ENCODE measurements at places on chromosomes 13 and 19.

- DNase-seq = no peak
Observed at GRCh38 chr19:38457202-38457601, 23.7 kb downstream of the RYR1 start.

DNA sequence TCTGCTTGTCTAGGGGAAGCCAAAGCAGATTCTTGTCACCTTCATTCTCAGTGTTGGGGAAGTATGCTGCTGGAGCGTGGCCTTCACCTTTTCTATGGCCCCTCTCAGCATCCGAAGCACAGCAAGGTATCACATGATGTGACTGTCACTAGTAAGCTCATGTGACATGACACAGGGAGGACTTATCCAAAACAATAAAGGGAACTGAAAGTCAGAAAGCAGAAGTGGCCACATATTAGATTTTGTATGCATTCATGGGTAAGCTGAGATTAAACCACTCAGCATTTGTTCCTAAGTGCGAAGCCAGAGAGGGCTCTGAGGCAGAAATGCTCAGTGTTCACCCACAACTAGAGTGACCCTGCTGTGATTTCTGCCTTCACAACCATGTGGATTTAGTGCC, 72.8 kb upstream of the PCDH8 start:
- DNase-seq = no peak

DNA sequence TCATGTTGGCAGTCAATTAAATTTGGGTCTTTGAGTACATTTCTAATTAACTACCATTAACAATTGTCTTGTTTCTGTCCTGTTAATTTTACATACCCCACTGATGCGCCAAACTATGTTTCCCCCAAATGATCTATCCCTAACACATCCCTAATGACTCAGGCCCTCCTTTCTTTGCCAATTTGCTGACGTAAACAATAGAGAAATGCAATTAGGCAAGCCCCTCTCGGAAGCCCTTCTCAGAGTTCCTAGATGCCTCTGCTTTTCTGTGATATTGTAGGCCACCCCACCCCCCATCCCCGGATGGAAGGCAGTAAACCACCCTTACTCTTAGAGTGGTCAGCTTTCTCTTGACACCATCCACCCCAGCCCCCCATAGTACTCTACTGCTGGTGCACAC, 74.2 kb downstream of the FLT1 start:
- DNase-seq = no peak

DNA sequence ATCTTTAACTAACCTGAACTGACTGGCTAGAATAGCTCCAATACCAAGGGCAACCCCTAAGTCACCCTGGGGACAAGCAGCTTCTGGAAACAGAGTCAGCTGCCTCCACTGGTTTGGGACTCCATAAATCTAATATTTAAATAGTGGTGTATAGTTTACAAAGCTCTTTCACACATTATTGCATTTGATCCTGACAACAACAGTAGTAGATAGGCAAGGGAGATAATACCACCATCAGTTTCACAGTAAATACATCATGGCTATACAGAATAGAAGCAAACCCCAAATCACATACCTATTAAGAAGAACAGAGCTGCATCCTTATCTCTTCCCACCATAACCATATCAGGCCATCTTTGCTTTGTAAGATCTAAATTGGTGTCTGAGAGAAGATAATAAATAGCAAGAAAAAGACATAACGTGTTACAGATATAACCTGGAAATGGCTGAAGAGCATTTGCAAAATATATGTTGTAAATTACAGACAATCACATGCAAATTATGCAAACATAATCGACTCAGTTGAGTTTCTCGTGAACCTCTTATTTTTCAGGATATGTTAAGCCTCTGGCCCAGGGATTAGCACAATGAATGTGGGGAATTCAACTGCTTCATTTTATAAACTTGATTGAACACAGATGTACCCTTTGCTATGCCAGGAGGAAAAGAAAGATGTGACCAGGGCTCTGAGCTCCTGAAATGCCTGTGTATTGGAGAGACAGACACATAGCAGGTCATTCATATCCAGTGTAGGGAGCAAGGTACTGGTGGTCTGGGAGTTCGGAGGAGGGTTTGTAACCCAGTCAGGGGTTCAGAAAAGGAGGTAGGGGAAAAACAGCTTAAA, 142.5 kb downstream of the SLC7A1 start:
- no peak for DNase-seq

- DNase-seq = no peak
Observed at GRCh38 chr13:87123987-87124784, 547.0 kb upstream of the SLITRK5 start.

DNA sequence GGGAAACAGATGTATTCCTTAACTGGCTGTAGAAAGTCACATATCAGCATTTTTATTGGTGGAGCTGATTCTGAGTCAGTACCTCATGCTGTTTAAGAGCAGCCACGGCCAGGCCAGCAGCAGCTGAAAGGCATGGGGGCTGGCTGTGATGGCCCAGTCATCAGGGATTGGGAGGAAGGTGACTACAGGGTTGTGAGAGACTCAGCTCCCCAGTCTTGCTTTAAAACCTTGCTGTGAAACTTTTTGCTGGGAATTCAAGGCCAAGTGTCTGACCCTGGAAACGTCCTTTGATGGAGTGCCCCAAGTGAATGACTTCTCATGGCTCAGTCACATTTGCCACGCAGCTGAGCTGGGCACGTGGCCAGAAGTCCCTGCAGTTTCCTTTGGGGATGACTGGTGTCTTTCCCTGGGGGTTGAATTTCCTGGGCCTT, 39.1 kb upstream of the RNF113B start:
- no peak for DNase-seq

GRCh38 chr13:102237230-102237629, 164.6 kb downstream of the FGF14 start:
- DNase-seq = no peak

GRCh38 chr13:32790731-32791130, 204.5 kb downstream of the PDS5B start:
- DNase-seq = no peak

DNA sequence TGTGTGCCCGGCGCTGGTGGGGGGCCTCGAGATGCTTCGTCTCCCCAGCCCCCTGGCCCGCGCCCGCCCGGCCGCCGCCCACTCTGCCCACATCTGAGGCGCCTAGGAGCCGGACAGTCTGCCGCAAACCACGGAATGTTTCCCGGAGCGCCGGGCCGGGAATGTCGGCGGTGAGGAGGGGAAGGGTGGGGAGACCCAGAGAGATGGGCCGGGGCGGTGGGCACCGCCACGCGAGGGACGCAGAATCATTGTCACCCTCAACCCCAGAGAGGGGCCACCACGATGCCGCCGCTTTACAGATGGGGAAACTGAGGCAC, 46.1 kb upstream of the NFIC start:
- DNase-seq = no peak

- no peak for DNase-seq
Observed at GRCh38 chr19:28296506-28296905, 916.4 kb downstream of the UQCRFS1 start.

DNA sequence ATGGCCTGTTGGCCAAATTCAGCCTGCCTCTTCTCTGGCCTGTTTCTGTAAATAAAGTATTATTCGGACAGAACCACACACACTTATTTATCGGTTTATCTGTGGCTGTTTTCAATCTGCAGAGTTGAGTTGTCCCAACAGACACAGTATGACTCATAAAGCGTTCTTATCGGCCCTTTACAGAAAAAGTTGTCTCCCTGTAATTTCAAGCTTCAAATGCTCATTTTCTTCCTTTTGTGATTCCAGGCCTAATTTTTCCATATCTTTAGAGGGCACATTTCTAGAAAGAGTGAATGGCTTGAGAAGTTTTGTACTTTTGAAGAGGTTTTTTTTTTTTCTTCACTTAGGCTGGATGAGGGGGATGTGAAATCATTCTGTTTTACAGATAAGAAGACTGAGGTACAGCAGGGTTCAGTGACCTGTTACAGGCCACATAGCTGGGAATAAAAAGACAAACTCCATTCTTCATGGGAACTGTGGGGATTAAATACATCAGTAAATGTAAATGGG, 440.9 kb downstream of the TSHZ3 start:
- no peak for DNase-seq

DNA sequence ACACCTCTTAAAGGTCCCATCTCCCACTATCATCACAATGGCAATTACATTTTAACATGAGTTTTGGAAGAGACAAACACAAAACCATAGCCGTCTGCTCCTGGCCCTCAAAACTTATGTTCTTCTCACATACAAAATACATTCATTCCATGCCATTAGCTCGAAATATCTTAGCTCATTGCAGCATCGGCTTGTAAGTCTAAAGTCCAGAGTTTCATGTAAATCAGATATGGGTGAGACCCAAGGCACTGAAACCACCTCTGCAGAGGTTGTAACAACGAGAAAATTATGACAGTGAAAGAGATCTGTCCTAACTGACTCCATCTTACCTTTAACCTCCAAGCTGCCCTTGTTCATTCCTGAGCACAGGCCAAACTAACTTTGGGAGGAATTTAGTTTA, 635.0 kb upstream of the SPRY2 start:
- DNase-seq = no peak

DNA sequence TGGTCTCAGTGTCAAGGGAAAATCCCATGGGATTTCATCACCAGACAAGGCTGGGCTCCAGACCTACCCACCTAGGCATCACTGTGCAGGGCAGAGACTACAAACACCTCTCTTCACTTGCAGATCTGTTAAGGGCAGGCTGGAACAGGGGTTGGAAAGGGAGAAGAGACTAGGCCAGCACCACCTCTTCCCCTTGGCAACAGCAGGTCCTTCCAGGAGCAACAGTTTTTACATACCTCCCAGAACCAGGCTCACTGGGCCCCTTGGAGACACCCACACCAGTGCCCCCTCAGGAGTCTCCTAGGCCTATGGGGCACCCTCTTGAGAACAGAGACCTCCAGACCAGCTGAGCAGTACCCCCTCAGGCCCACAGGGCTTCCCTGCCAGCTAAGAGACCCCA, 2.5 kb upstream of the UBE2M start:
- DNase-seq = no peak

DNA sequence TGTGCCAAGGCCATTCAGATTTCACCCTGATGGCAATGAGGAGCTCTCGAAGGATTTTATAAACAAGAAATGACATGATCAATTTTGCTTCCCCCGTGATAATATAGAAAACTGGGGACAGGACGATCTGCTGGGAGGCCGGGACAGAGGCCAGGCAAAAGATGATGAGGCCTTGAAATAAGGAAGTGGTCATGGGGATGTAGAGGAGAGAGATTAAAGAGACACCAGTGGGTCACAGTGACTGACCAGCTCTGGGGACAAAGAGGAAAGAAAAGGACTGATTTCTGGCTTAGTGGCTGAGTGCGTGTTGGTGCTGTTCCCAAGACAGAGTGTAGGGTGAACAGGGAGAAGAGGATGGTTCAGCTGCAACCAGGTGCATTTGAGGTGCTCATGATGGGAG, 68.7 kb upstream of the FLT1 start:
- DNase-seq = no peak

GRCh38 chr19:47542030-47542475, 27.2 kb upstream of the NAPA start:
- DNase-seq = no peak

DNA sequence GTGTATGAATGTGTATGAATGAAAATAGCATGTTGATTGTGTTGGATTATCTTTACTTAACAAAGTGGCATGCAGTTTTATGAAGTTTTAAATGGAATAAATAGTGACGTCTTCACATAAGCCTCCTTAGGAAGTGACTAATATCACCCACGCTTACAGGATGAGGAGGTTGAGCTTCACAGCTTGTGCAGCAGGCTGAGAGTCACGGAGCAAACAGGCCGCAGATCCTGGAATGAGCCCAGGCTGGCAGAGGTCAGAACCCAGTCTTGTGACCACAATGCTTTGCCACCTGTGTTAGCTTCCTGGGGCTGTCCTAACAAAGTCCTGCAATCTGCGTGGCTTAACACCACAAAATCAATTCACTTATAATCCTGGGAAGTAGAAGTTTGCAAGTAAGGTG, 20.8 kb downstream of the LAIR2 start:
- DNase-seq = no peak

DNA sequence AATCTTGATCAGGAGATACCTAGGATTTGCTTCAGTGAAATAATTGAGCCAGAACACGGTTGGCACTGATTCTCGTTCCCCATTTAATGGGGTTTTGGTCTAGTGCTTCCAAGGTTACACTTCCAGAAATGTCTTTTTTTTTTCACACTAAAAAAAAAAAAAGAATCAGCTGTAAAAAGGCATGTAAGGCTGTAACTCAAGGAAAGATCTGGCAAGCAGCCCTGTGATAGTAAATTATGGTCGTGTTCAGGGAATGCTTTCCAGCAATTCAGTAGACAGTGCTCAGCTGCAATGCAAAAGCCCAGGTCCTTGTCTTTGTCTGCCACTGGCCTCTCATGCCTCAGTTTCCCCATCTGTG, 27.2 kb upstream of the NDUFS7 start:
- DNase-seq = no peak

DNA sequence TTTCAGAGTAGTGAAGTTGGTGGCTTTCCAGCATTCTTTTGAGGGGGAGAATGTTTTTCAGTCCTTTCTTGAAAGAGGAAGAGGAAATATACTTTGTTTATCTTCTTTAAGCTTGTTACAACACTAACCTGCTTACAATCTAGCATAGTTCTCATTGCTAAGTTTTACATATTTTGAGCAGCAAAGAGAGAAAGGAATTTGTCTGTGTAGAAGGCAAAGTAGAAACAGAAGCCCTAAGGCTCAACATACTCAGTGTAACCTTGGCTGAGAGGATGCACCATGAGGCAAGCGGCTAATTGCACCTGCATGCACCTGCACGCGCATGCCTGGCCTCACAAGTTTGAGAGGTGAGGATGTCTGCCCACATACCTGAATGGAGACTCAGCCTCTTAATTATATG, 2.2 kb downstream of the FRY start:
- no peak for DNase-seq

GRCh38 chr19:3161453-3161852, 17.1 kb upstream of the S1PR4 start:
- no peak for DNase-seq

DNA sequence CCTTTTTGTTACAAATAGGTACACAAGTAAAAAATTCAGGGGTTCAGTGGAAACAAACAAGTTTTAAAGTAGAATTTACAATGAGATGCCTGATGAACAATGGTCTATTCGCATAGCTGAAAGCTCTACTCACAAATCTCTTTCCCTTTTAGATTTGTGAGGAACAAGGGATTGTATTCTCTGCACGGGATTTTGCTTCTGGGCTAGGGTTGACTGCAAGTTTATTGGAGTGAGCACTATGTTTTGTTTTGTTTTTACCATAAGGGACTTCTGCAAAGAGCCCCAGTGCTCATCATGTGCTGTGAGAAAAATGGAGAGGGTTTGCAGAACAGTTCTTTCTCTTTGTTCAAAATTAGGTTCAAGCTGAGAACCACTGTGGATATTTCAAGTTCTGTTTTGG, 160.5 kb downstream of the DLEU7 start:
- no peak for DNase-seq

- no peak for DNase-seq
Observed at GRCh38 chr13:80931766-80932165, 590.8 kb upstream of the SPRY2 start.

DNA sequence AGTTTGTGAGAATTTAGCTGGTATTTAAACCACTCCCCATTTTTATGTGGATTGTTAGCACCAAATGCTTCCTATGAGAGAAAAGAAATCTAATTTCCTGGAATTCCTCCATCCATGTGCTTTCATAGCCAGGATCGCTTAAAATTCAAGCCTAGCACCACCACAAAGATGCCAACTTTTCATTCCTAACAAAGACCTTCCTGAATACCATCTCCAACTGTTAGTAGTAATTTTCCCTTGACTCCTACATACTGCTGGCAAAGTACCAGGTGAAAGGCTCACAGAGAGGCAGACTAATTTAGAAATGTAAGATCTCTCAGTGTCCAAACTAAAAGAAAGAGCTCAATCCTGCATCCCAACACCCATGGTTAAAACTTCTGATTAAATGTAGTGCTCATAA, 386.3 kb downstream of the KCTD12 start:
- DNase-seq = no peak
